Endodermal cell (in vitro differentiated cells): ENCODE measurements at places on chromosomes 7 and 10.

- no peak for DNase-seq
Observed at GRCh38 chr10:67722113-67722512, 26.1 kb upstream of the CTNNA3 start.

DNA sequence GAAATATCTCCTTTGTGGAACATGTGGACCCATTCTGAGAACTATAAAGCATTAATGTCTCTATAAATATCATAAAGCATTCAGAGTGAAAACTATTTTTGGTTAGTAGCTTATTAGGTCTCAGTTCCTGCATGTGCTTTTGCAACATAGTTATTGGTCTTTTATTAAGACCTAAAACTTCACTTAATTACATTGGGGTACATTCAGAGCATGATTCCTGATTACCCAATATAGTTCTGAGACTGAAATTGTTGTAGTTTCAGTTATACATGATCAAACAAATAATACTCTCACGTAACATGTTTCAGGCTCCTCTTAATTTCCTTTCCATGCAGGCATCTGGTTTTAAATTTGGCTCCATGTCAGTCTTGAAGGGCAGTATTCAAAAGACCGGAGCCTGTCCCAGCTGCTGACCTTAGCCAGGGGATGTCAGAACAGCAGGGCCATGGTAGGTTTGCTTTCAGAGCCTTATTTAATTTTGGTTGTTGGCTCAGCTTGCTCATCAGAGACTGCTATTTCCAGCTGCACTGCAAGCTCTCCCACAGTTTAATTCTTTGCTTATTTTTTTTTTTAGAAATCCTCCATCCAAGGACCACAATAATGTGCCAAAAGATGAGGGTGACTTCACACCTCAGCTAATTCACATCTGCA lies 447.8 kb upstream of the FZD8 start:
- DNase-seq, result no peak

GRCh38 chr7:148723166-148723559 lies 24.5 kb downstream of the CUL1 start:
- no peak for DNase-seq

GRCh38 chr7:74015670-74016069 lies 12.3 kb upstream of the ELN start:
- DNase-seq, result no peak
